ENCODE measurements at places on chromosomes 5 and 9.

- no peak for DNase-seq
These were observed 1082.9 kb upstream of the CDH18 start for GRCh38 chr5:21070858-21071257.

GRCh38 chr9:111744363-111744762, 50.4 kb downstream of the SHOC1 start:
- DNase-seq, result no peak

DNA sequence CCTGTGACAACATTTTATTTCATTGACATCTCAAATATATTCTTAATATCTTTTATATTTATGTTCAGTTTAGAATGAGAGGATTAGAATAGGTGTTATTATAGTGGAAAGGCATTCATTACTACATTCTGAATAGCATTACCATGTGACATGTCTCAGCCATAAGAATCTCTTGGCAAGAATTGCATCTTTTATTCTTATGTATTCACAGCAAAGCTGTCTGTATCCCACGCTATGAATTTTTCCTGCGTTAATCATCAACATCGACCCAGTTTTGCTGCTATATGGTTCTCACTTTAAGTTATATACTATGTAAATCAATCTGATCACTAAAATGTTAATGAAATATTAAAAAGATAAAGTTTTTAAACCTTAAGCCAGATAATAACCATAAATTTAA, 248.6 kb downstream of the TMEM232 start:
- no peak for DNase-seq

DNA sequence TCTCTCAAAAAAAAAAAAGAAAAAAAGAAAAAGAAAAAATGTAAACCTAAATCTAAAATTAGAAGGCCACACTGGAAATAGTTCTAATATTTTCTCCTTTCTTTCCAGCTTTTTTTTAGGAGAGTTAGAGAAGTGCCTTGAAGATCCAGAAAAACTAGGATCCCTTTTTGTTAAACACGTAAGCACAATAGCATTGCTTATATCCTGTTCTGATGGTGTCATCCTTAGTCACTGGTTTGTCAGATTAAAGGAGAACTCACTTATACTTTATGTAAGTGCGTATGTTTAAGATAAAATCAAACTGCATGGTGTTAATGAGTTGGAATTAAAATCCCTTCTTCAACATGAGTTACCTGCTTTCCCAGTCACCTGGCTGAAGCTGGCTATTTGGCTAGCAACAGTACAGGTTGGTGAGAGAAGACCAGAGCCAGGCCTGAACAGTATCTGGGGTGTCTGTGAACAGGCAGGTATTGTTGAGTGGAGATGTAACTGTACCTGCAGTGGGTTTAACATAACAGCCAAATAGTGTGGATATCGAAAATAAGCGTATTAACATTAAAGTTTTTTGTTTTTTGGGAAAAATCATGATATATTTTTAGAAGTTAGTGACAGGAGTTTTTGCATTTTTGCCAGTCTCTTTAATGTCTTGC, 104.7 kb upstream of the OTULINL start:
- no peak for DNase-seq

- no peak for DNase-seq
These were observed 6.2 kb downstream of the GNPDA1 start for GRCh38 chr5:142006363-142007236.

- no peak for DNase-seq
These were observed 1.4 kb upstream of the HSDL2 start for GRCh38 chr9:112378328-112379176.

DNA sequence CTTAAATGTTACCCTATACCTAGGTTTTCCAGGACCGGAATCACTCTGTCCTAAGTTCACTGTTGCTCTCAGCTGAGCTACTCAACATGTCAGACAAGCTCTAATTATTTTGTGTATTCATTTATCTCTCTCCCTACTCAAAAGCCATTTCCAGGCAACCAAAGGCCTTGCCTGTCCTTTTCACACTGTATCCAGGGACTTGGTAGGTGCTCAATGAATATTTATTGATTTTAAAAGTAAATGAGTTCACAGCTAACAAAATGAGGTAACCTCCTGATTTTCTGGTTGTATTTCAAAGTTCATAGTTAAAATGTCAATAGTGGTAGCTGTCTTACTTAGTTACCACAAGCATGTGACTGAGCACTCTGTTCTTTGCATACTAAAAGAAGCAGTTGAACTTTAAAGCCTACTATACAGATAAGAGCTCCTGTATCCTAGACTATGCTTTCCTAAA, 522.2 kb downstream of the ACTL7B start:
- no peak for DNase-seq

DNA sequence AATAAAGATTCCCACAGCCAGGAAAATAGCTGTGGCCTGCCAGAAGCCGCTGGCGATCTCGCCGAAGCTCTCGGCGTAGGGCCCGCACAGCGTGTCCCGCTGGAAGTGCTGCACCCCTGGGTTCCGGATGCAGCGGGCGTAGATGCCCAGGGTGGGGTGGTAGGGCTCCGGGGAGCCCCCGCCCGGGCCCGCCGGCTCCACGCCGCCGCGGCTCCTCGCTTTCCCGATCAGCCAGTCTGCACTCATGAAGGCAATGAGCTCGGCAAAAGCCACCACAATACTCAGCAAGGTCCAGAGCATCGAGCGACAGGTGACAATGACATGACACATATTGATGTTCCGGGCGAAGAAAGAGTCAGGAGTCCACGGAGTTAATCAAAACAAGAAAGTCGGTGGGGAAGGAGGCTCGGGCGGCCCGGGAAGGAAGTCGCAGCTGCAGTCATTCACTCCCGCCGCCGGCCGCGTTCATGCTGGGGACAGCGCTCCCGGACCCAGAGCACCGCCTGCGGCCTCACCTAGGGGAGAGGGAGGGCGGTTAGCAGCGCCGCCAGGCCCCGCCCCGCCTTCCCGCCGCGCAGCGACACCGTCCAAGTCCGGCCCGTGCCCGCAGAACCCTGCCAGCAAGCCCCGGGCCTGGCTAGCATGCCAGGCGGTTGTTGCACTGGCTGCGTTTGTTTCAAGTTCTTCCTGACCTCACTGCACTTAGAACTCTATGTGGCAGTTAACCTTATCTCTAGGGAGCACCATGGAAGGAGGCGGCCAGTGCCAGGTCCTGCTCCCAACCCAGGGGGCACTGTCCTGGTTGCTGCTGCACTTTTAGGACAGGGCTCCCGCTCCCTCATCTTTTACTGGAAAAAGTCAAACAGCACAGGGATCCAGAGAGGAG, 138.4 kb downstream of the LHFPL2 start:
- peak; percentile 21 for DNase-seq

GRCh38 chr9:77798140-77798539, 150.0 kb upstream of the GNA14 start:
- DNase-seq, result no peak

DNA sequence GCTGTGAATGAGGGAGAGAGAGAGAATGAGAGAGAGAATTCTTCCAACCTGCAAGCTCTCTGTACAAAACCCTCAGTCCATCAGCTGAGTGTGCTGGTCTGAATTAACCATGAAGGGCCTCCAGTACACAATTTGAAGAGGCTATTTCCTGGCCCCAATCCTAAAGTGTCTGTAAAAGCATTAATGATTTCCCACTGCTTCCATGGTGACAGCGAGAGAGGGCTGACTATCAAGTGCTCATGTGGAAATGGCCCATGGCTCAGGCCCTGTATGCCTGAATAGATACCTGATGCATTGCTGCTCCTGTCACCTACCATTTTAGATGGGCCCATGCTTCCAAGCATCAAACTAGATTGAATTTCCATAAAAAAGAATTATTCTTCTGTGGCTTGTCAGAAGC, 592.4 kb downstream of the KIF4B start:
- peak; percentile 28 for DNase-seq

DNA sequence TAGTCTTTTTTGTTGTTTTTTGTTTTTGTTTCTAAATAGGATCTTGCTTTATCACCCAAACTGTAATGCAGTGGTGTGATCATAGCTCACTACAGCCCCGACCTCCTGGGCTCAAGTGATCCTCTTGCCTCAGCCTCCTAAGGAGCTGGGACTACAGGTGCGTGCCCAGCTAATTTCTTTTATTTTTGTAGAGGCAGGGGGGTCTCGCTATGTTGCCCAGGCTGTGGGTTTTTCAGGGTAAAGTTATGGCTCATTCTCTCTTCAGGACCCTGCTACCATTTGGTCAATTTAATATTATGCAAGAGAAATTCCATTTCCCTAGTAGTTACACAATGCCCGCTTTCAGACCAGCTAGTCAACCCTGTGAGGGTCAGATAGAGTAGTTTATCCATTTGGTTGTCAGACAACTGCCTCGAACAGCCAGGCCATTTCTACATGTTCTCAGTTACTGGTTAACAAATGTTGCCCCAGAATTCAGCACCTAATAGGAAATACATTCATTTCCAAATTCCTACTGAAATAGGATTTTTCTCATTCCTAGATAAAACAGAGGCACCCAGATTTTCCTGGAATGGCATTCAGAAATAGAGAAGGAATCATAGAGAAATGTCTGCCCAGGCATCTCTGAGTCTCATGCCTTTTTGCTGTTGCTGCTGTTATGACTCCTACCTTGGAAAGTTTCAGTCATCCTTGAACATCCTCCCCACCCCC, 6.4 kb upstream of the GLIS3 start:
- DNase-seq, result no peak

All from NCI-H187 (cell line).